Mesothelial cell of epicardium (in vitro differentiated cells): ENCODE measurements at places on chromosomes 7 and 10.

GRCh38 chr10:24826009-24826408 is 102.3 kb upstream of the ARHGAP21 start:
- H3K27ac ChIP-seq, result peak overlapping the region; percentile 47
- peaks cover 19% of the 10 kb centered on the region for H3K4me1 ChIP-seq
- no peak for DNase-seq
- H3K36me3 ChIP-seq, result no peaks in the 10 kb centered on the region
- H3K4me3 ChIP-seq, result no peak overlapping the region

- no peak overlapping the region for H3K4me3 ChIP-seq
- H3K36me3 ChIP-seq, result no peaks in the 10 kb centered on the region
- H3K27ac ChIP-seq, result no peak overlapping the region
- no peaks in the 10 kb centered on the region for H3K27me3 ChIP-seq
- no peaks in the 10 kb centered on the region for H3K4me1 ChIP-seq
Observed at GRCh38 chr7:10483671-10484070, 490.0 kb upstream of the PHF14 start.

- no peak overlapping the region for H3K4me3 ChIP-seq
- peaks cover 4% of the 10 kb centered on the region for H3K4me1 ChIP-seq
- H3K36me3 ChIP-seq, result peaks cover 10% of the 10 kb centered on the region
- no peaks in the 10 kb centered on the region for H3K27me3 ChIP-seq
- H3K27ac ChIP-seq, result no peak overlapping the region
- DNase-seq, result no peak
Observed at GRCh38 chr10:17240616-17241015, 12.6 kb downstream of the VIM start.

- no peak for DNase-seq
- peaks cover 70% of the 10 kb centered on the region for H3K36me3 ChIP-seq
- H3K27me3 ChIP-seq, result no peaks in the 10 kb centered on the region
- no peak overlapping the region for H3K27ac ChIP-seq
- peaks cover 7% of the 10 kb centered on the region for H3K4me1 ChIP-seq
- no peak overlapping the region for H3K4me3 ChIP-seq
Observed at GRCh38 chr7:138898255-138898654, 82.9 kb downstream of the KIAA1549 start.

DNA sequence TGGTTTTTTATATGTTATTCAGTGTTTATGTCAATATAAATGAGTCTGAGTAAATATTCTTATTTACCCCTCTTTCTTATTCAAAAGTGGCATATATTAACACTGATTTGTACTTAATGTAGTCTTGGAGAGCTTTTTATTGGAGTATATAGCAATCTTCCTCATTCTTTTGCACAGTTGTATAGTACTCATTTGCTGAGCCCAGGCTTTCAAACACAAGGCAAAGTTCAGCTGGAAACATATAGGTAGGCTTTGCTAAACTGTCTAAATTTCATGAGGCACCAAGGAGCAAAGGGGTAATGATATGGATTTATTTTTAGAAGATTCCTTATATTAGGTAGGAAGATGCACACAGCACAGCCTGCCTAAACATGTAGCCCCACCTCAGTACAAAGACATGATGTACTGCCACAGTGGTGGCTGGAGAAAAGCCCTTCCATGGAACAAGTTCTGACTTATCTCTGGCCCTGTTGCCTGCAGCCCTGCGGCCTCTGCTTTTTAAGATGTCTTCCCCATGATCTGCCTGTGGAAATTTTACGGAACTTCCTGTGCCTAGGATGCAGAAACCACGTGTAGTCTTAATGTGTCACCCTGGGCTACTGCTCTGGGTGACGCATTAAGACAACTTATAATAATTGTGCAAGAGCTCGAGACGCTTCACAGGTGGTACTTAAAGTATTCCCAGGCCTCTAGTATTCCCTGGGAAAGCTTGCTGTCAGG is 9.6 kb upstream of the PDCD4 start:
- peaks cover 50% of the 10 kb centered on the region for H3K4me1 ChIP-seq
- H3K27ac ChIP-seq, result no peak overlapping the region
- no peaks in the 10 kb centered on the region for H3K36me3 ChIP-seq
- no peak overlapping the region for H3K4me3 ChIP-seq
- H3K27me3 ChIP-seq, result no peaks in the 10 kb centered on the region
- DNase-seq, result no peak

DNA sequence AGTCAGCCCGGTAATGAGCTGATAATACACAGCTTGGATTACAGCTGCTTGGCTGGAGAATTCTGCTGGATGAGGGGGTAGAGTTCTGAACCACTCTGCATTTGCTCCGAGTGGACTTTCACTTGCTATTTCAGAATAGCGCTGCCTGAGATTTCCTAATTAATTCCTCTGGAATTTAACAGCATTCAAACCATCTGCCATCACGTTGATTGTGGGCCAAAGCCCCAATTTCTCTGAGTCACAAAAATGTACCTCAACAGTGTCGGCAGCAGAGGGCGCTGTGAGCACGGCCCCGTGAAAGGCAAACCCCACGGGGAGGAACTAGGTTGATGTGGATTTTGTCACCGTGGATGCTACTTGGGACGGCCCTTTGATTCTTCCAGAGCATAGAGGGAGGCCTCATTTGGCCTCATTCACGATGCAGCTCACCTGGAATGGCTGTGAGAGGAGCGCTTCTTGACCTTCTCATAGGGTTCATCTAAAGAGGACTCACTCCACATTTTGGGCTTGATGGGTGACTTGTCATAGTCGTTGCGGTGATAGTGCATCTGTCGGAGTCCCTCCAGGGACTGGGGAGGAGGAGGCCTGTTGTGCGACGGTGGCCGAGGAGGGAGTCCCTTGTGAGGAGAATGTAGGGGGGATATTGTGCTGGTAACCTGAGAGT is 73.3 kb downstream of the PRPF18 start:
- peak overlapping the region; percentile 63 for H3K27ac ChIP-seq
- DNase-seq, result peak; percentile 49
- no peaks in the 10 kb centered on the region for H3K27me3 ChIP-seq
- H3K4me3 ChIP-seq, result no peak overlapping the region
- peaks cover 11% of the 10 kb centered on the region for H3K4me1 ChIP-seq

DNA sequence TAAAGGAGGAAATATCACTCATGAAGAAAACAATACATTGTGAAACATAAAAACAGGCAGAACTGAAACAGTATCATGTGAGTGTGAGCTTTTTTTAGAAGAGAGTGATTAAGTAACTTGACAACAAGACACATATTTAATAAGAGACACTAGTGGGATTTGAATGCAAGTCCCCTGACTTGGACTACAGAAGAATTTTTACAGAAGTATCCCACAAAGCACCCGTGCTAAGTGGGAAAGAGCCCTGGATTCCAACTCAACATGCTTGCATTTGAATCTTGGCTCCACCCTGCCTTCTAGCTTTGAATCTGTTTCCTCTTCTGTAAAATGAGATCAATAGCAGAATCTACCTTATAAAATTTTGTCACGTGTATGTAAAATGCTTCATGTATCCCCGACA is 166.2 kb downstream of the ZNF365 start:
- no peak overlapping the region for H3K4me3 ChIP-seq
- peaks cover 3% of the 10 kb centered on the region for H3K27me3 ChIP-seq
- H3K27ac ChIP-seq, result no peak overlapping the region
- H3K4me1 ChIP-seq, result no peaks in the 10 kb centered on the region
- H3K36me3 ChIP-seq, result no peaks in the 10 kb centered on the region
